T-cell (primary cell): ENCODE measurements at places on chromosomes 3 and 15.

DNA sequence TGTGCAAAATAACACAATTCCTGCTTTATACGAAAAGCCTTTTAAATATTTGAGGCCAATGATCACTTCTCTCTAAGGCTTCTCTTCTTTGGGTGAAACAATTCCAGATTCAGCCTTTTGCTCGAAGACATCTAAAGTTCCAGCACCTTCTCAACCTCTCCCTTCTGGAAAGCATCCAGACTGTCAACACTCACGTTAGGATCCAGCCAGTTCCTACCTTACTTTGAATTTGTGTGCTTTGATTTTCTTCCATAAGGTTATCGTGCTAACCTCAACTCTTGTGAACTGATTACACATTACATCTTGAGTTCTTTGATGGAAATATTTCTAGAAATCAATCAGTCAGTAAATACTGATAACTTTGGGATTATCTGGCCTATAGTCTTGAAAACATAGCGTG is 125.3 kb upstream of the ETV5 start:
- no peak for DNase-seq

GRCh38 chr3:55297706-55298105 is 189.4 kb downstream of the WNT5A start:
- no peak for DNase-seq

DNA sequence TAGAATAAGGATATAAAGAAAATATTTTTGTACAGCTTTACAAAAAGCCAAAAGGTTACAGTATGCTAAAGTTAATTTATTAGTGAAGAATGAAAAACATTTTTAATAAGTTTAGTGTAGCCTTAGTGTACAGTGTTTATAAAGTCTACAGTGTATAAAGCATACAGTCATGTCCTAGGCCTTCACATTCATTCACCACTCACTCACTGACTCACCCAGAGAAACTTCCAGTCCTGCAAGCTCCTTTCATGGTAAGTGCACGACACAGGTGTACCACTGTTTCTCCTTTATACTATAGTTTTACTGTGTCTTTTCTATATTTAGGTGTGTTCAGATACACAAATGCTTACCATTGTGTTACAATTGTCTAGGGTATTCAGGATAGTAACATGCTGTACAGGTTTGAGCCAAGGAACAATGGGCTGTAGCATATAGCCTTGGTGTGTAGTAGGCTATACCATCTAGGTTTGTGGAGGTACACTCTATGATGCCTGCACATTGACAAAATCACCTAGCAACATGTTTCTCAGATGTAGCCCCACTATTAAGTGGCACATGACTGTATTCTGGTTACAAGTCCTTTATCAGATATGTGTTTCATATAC is 197.1 kb upstream of the KBTBD8 start:
- DNase-seq: no peak

- no peak for DNase-seq
Measured at GRCh38 chr3:155492841-155493240, 199.4 kb upstream of the STRIT1 start.

DNA sequence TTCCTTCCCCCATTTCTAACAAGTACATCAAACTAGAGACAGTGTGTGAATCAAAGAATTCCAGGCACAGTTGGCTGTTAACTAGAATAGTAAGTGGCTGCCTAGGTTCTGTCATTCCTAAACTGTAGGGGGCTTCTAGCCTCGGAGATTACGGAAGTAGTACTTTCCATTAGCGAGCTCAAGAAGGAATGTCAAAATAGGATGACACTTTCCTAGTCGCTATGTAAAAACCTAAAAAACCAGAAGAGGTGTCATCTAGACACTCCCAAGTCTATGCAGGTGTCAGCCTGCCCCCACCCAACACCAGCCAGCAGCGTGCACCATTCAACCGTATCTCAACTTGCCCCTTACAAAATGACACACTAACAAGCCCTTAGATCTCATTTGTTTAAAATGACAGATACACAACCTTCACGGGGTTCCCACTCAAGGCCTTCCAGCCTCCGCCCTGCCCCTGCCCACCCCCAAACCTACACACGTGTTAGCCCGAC is 874 bp downstream of the INO80 start:
- DNase-seq: no peak

DNA sequence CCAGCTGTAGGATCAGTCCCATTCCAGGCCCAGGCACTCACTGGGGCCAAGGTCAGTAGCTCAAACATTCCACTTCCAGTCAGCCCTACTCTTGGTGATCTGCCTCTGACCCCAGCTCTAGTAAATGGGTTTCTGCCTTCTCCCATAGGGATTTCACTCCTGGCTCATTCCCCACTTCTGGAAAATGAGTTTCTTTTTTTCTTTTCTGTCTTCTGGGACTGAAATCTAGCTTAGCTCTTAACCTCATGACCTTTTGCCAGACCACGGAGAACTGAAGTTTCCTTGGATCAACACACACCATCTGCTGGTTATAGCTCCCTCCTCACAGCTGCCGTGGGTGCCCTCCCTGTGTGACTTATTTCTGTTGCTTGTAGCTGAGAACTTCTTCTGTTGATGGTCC is 21.3 kb downstream of the MME start:
- no peak for DNase-seq

- no peak for DNase-seq
Measured at GRCh38 chr15:95291898-95292472, 1038.5 kb upstream of the NR2F2 start.

- no peak for DNase-seq
Measured at GRCh38 chr3:76527773-76528172, 512.1 kb upstream of the ROBO2 start.

DNA sequence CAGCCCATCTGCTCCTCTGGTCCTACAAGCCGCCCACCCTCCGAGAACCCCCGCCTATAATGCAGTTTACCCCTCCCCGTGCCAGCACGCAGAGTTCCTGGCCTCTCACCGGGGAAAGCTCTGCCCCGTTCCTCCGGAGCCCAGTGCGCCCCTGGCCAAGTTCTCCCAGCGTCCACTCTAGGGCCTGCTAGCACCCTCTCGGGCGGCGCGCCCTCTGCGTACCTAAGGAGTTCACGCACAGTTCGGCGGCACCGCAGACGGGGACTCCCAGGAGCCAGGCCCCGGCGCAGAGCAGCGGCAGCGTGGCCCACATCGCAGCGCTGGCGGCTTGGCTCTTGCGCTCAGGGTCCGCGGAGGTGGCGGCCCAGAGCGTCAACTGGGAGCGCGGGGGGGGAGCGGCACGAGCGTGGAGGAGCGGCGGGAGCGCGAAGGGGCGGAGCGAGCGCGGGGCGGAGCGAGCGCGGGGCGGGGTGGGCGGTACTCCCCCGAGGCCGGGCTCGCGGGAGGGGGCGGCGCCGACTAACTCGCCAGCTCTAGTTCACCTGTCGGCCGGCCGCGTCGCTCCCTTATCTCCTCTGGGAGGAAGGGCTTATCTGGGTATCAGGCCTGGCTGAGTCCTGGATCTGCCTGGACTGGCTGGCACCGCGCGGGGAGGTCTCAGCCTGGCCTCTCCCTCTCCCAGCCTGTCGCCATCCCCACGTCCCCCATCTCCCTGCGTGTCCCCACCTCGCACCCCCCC is at the start of gene CTSH:
Gene CTSH (minus strand): TSS at position 378 of the 739 bp plus-strand sequence. CDS start 65 bp downstream, at position 313.
- peak; percentile 60 for DNase-seq

DNA sequence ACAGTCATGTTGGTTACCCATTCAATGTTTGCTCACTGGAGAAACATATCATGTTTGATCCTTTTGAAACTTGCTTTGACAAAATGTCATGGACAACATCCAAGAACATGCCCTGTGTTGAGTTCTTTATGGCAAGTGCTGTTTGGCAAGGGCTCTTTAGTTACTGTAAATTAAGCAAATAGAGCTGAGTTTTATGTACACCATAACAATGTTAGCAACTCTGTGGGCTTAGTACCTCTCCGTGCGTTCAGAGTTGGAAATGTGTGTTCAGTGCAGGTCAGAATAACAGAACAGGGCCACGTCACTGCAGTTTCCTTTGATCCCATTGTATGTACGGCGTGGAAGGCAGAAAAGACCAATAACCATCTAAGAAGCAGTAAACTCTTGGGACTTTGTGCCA is 132.5 kb downstream of the MYRIP start:
- DNase-seq: no peak

DNA sequence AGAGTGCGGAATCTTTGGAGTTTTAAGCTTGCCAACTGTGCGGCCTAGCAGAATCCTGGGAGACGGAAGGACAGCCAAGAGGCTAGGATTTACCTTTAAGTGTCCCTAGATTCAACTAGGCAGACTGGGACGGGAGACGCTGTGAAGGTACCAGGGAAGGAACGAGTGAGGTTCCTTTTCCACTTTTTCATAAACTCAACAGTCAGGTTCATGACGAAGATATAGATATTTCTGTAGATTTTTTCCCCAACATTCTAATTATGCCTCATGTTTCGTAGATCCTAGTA is 564 bp upstream of the GABPB1 start:
- no peak for DNase-seq
